ENCODE measurements at places on chromosomes 4 and X. TPM values are rescaled to one million over a fixed set of nuclear protein-coding genes. Genes with fewer than 3 reads are reported as not detected.

Gene RHOXF2B
- not detected for polyA plus RNA-seq

GRCh38 chr4:34534916-34535315 is 1709.4 kb downstream of the ARAP2 start:
- DNase-seq = peak; percentile 4

DNA sequence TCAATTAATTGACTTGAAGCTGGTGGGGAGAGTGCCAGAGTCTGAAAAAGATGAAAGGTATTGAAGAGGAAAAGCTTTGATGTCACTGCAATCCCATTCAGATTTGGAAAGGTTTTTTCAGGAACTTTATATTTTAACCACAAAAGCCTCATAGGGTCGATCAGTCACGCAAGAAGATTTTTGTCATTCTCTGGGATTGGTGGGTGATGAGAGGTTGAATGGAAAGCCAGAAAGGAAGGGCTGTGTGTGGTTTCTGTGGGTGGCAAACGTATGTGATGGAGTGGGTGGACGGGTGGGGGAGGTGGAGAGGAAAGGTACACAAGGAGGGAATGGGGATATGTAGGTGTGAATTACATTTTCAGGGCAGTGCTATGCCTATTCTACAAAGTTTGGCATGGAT is 173.8 kb upstream of the SCML1 start:
- no peak for DNase-seq

Gene GAB3
- polyA plus RNA-seq = 6.7 TPM

DNA sequence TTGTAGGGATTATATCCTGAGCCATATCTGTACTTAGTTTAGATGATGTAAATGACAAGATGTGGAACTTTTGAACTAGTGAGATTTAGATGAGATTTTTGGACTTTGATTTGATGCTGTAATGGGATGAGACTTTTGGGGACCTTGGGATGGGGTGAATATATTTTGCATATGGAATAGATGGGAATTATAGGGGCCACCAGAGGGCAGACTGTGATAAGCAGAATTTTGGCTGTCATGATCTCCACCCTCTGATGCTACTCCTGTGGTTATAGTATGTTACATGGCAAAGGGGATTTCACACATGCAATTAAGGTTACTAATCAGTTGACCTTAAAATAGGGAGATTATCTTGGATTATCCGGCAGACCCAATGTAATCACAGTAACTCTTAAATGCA is 214.0 kb upstream of the NHS start:
- no peak for DNase-seq

GRCh38 chr4:56752985-56753384 is 68.5 kb downstream of the SPINK2 start:
- no peak for DNase-seq

- no peak for DNase-seq
Observed at GRCh38 chrX:9326369-9326768, 138.5 kb upstream of the TBL1X start.

Gene MAGEA2
- not detected for polyA plus RNA-seq

DNA sequence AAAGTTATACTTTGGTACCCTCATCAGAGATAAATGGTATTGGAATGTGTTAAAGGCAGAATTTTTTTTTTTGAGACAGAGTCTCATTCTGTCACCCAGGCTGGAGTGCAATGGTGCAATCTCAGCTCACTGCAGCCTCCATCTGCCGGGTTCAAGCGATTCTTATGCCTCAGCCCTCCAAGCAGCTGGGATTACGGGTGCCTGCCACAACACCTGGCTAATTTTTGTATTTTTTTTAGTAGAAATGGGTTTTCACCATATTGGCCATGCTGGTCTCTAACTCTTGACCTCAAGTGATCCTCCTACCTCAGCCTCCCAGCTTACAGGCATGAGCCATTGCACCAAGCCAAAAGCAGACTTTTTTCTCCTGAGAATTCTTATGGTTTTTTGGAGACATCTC is 11.4 kb upstream of the RELL1 start:
- DNase-seq = no peak

DNA sequence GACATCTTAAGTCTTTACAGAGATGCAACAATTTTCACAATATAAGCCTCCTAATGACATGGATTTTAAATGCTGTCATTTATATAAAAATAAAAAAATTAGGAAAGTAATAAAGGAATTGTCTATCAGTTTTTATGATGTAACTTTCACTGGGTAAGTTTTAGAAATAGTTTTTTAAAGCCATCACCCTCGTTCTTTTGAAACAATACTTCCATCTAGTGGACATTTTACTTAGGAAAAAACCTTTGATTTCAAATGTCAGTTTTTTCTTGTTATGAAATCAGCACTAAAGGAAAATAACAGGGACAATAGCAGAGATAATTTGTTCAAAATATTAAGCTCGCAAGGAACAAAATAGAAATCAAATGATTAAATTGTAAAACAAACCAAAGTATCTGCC is 24.3 kb upstream of the NDNF start:
- DNase-seq = peak; percentile 61

Gene ENPP6
- polyA plus RNA-seq = 15.9 TPM

DNA sequence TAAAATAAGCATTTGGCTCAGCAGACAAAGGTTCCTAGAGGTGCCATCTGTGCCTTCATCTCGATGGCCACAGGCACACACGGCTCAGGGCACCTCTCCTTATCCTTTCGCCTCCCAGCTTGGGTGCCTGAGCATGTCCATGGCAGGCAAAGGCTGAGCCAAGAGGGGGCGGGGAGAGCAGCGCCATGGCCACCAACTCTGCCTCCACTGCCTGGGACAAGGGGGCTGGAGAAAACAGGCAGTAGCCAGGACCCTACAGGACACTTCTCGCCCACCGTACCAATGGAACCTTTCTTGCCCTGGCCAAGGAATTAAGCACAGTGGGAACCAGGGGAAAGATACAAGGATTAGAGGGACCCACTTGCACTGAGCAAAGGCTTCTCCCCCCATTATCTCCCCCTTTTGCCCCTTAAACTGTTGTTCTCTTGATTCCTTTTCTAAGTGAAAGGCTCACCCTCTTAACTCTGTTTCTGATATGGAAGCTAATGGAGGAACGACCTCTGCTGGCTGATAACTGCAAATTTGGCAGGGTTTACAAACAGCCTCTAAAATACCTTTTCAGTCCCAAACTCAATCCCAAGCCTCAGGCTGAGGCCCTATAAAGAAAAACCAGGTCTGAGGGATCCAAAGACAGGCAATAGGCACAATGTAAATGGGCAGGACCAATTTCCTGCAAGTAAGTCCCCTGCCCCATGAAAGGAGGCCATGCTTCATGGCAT is 335.2 kb downstream of the ADAM29 start:
- DNase-seq = no peak

GRCh38 chrX:153878969-153879653 is 6.9 kb downstream of the L1CAM start:
- no peak for DNase-seq

Gene HUWE1
- polyA plus RNA-seq = 85.1 TPM

DNA sequence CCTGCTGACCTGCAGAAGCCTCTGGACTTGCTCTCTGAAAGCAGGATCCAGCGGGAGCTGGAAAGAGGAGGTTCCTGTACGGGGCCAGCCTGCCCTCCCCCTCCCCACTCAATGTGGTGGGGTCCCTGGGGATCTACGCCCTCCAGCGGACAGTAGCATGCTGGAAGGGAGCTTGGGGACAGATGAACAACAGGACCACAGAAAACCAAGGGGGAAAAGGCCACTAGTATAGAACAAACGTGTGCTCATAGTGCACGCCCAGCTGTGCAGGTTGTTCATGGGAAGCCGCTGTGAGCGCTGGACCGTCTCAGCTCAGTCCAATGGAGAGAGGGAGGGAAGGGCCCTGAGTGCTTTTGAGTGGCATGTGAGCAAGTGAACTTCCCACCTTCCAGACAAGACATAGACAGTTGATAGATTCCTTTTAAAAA is 15.8 kb downstream of the HMX1 start:
- DNase-seq = no peak

- peak; percentile 97 for DNase-seq
Observed at GRCh38 chr4:40057586-40058091, 989 bp downstream of the N4BP2 start.

DNA sequence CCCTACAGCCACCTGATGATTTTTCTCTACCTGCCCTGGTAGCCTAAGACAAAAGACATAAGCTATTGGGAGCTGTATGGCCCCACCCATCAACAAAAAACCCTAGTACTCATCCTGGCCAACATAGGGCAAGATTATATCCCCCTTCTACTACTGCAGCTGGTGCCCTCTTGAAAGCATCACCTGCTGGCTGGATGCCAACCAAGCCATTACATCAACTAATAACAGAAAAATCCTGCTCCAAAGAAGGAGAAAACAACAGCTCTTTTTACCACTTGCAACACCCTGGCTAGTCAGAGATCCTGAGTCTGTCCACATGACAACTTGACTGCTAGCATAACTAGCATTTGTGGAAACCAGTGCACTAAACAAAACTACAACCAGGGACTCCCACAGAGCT is 43.6 kb upstream of the UPRT start:
- DNase-seq = no peak
